Activated T-cell treated with anti-CD3 and anti-CD28 coated beads, Interleukin-2, amount 50 U/mL, for 24 hours (primary cell): ENCODE measurements at places on chromosomes 1 and 21.
A peak's percentile ranks its signal among the peaks of the same experiment; 100 is the strongest.

DNA sequence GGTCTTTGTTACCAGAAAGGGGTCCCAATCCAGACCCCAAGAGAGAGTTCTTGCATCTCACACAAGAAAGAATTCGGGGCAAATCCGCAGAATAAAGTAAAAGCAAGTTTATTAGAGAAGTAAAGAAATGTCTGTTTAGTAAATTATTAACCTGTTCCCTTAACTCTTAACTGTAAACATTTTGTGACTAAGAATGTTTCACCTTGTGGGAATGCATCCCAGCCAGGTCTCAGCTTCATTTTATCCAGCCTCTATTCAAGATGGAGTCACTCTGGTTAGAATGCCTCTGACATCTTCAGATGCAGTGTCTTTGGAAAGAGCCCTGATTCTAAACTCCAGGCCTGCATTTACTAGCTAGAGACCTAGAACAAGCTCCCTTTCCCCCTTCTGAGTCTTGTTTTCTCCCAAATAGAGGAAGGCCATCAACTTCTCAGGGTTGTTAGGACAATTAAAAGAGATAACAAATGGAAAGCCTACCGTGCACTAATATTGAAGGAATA, 4.5 kb upstream of the FABP3 start:
- no peak for DNase-seq

DNA sequence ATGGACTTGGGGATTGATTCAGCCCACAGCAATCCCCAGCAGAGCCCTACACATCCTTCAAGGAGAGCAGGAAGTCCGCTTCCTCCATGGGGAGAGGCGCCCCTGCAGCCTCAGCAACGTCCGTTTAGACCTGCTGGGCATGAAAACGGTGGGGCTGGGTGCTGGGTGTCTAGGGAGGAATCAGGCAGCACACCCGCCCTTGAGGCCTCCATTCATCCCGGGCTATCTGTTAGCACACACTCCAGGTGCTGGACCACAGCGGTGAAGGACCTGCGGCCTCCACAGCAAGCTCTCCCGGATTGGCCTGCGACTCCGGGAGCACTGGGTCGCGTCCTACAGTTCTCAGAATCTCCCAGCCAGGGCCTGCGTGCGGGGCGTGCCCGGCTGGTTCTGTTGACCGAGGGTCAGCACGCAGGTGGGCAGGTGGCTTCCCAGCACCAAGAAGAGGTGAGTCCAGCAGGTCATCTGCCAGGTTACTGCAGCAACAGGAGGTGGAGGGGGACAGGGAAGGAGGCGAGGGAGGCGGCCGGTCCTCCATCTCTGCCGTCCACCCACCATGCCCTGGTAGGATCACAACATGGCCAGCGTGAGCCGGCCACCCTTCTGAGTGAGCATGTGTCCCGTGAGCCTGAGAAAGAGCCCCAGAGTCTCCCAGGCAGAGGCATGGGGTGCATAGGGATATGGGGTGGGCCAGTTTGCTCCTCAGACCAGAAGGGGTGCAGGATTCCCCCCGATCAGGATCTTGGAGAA, 96.6 kb downstream of the RIPK4 start:
- no peak for DNase-seq

GRCh38 chr1:84103197-84103992, 40.7 kb upstream of the PRKACB start:
- no peak for DNase-seq

DNA sequence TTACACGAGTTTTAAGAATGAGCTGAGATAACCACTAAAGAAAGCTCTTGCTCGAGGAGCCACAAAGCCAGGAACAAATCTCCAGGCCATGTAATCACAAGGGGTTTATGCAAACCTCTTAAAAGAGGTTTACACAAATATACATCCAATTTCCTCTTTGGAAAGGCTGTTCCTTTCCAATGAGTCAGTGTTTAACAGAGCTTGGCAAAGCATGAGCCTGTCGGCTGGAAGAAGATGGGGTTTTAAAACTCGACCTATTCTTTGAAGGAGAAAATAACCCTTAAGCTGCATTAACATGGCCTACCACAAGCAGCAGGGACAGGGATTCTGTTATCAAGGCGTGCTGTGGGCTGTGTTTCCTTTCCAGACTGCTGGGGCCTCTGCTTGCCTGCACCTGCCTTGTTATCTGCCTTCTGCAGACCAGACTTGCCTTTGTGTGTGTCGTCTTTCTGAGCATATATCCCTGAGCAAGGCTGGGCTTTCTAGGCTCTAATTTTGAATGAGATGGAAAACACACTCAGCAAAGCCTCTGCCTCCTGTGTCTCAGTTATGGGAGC, 40.6 kb upstream of the CYP2J2 start:
- no peak for DNase-seq

DNA sequence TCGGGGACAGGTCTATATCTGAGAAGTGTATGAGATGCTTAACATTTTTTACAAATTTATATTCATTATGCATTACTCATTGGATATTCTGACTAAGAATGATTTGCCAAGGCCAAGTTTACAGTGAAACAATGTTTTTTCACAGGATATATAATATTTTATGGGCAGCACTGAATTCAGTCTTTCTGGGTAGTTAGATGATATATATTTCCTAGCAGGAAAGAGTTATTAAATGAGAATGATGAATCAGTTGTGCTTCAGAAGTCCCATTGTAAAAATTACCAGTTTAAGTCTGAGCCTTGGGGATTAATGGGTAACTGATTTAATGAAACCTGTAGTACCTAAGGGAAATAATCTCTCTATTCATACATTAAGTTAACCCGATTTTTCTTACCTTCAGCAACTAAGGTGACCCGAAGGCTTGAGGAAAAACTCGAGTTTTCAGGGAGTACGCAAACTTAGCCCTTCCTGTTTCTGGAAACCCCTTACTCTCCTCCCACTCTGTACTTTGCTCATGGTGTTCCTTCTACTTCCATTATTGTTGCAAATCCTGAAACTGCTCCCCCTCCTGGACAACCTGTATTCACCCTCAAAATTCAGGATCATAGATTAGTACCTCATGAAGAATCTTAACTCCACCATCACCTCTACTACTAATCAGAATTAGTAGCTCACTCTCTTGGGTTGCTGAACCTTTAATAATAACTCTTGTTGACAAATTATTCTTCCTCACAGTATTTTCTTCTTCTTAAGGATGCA, 135.1 kb downstream of the AK5 start:
- no peak for DNase-seq

DNA sequence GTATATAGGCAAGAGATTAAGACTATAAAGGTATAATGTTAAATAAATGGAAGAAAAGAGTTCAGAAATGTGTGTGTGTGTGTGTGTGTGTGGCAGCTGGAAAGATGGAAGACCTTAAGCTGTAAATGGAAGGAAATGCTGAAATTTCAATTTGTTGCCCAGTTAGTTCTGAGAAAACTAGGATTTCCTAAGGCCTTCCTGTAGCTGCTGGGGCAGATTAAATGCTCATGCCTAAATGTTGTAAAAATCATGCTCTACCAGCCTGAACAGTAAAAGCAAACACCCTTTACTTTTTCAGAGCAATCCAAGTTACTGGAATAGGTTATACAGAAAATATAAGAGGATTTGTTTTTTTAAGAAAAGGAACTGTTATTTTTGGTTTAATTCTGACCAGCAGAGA, 8.3 kb downstream of the ADCY10 start:
- DNase-seq, result no peak

DNA sequence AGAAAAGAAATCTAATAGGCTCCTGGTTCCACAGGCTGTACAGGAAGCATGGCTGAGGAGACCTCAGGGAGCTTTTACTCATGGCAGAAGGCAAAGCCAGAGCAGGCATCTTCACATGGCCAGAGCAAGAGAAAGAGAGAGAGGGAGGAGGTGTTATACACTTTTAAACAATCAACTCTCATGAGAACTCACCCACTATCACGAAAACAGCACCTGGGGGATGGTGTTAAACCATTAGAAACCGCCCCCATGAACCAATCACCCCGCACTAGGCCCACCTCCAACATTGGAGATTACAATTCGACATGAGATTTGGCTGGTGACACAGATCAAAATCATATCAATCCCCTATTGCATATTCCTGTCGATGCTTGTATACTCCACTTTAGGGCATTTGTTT, 93.5 kb downstream of the MRPL39 start:
- DNase-seq, result no peak

GRCh38 chr1:240701412-240701811, 89.5 kb upstream of the GREM2 start:
- DNase-seq, result no peak

DNA sequence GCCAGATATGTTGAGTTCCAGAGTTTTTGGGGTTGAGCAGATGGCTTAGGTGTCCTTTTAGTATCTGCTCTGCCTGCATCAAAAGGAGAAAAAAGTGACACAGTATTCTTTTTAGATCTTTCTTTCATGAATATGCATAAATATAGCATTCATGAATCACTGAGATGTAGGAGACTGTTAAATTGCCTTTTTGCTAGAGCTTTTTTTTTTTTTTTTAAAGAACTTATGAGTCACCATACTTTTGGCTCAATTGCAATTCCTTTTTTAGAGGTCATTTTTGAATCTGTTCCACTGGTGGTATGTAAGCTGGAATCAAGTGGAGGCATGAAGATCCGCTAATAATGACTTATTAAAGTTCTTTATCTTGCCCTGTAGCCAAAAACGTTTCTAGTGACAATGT, 480.9 kb upstream of the ZRANB2 start:
- no peak for DNase-seq

- DNase-seq, result no peak
Measured at GRCh38 chr1:234188454-234188792, 184.8 kb upstream of the COA6 start.

DNA sequence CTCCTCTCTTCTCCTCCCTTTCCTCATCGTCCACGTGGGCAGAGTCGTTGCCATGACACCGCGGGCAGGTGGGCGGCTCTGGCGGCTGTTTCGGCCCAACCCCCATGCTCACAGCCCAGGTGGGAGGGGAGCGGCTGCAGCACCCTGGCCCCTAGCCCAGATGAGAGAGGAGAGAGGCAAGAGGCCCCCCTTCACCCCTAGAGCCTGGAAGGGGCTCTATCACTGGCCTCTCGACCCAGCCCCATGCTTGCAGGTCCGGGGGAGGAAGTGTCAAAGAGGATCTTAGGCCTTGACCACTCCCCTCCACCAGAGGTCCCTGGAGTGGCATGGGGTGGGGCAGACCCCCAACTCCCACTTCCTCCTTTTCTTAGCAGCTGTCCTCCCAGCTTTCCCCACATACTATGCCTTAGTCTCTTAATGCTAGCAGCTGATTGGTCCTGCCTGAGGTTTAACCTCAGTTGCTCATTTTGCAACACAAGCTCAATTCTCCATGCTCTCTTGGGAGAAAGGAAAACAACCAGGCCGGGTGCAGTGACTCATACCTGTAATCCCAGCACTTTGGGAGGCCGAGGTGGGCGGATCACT, 10.4 kb downstream of the DLGAP3 start:
- DNase-seq, result peak; percentile 36

- no peak for DNase-seq
Measured at GRCh38 chr1:91805311-91805801, 80.6 kb downstream of the TGFBR3 start.

- DNase-seq, result no peak
Measured at GRCh38 chr1:160169553-160170399, 18.4 kb downstream of the ATP1A4 start.

DNA sequence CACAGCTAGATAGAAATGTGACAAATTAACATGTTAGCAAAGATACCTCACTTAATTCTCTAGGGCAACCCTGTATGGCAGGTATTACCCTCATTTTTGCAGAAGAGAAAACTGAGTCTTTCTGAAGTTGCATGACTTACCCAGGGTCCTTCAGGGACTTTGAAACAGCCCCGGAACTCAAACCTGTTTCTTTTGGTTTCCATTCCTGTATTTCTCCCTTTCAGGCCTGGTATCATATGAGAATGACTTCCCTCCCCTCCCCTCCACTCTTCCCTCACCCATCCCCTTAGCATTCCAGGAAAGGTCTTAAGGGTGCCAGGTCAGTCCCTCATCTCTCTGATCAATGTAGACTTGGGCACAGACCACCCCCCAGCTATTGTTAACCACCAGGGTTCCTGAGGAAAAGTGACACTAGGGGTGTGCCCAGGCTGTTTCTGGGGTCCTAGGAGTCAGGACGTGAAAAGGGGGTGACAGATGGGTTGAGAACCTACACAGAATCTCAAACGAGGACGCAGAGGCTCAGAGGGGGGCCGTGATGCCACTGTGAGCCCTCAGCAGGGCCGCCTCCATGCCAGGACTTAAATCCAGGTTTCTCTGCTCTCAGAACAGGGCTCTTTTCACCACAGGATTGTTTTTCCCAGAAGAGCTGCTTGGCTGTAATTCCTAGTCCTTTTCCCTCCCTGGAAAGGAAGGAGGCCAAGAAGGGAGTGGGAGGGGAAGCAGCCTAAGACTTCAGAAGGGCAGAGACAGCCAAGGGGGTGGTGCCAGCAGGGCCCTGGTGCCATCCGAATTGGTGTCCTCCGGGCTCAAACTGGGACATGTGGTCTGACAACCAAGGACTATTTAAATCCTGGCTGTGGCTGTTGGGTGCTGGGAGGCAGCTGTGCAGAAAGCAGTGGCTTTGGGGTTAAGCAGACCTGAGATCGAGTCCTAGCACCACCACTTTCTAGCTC, 2.1 kb upstream of the WASF2 start:
- no peak for DNase-seq

GRCh38 chr21:46368533-46369285, 44.8 kb downstream of the PCNT start:
- peak; percentile 55 for DNase-seq

GRCh38 chr1:228668553-228669241, 66.6 kb upstream of the RHOU start:
- no peak for DNase-seq

- DNase-seq, result no peak
Measured at GRCh38 chr1:50983219-50983802, 13.3 kb downstream of the CDKN2C start.

DNA sequence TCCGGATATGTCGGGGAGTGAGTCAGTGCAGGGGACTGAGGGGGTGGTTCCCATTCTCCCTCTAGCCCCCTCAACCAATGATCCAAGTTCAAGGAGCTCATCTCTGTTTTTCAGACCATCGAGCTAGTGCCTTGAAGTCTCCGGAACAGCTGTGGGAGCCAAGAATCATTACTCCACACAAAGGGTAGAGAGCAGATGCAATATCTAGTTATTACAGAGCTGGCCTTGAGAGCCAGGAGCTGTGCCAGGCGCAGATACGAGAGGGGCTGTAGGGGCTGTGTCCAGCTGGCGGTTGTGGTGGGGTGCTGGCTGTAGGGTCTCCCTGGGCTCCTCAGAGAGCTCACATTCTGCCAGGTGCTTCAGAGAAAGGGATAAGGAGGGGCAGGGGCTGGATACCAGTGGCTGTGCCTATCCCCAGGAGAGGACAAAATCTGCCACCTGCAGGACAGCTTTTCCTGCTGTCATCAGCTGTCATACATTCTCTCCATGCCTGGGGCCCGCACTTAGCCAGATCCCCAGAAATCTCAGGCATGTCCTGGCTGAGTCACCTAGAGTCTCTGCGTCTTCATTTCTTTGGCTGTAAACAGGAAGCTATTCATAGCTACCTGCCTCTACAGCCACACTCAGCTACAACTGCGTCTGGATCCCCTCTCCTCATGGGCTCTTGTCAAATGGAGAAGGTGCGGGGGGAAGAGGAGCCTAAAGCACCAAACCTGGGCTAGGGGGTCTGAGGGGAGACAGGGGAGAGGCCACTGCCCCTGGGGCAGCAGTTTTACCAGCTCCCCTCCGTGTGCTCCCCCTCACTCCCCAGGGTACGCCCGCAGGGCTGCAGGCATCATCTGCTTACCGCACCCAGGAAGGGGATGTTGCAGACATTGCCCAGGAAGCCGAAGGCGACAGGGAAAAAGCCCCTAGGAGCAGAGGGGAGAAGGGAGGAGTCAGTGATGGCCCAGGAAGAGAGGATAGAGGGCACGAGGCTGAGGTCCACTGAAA, 2.4 kb upstream of the KISS1 start:
- DNase-seq, result peak; percentile 19

- no peak for DNase-seq
Measured at GRCh38 chr1:45258059-45258650, 51.8 kb upstream of the ZSWIM5 start.
